ENCODE measurements at places on chromosomes 16 and 17. TPM values are rescaled to one million over a fixed set of nuclear protein-coding genes. Genes with fewer than 3 reads are reported as not detected.

Gene EEF2KMT
- total RNA-seq, result 16.4 TPM

Gene SULT1A2
- total RNA-seq, result not detected

GRCh38 chr17:82797061-82797460 is 42.8 kb downstream of the ZNF750 start:
- no peak overlapping the region for H3K4me3 ChIP-seq
- no peaks in the 10 kb centered on the region for H3K4me1 ChIP-seq
- no peak overlapping the region for H3K27ac ChIP-seq

Gene PLCG2
- 0.28 TPM for total RNA-seq

GRCh38 chr17:60153606-60154390 is 4.0 kb downstream of the CA4 start:
- DNase-seq, result no peak
- no peak overlapping the region for H3K27ac ChIP-seq
- H3K4me1 ChIP-seq, result peaks cover 3% of the 10 kb centered on the region
- peaks cover 65% of the 10 kb centered on the region for H3K27me3 ChIP-seq
- H3K36me3 ChIP-seq, result no peaks in the 10 kb centered on the region

Gene CWC25
- 9.1 TPM for total RNA-seq
